NB4 (cell line): ENCODE measurements at places on chromosomes 4 and X.
A peak's percentile ranks its signal among the peaks of the same experiment; 100 is the strongest.

- DNase-seq, result no peak
Measured at GRCh38 chrX:39874202-39874816, 223.4 kb downstream of the BCOR start.

DNA sequence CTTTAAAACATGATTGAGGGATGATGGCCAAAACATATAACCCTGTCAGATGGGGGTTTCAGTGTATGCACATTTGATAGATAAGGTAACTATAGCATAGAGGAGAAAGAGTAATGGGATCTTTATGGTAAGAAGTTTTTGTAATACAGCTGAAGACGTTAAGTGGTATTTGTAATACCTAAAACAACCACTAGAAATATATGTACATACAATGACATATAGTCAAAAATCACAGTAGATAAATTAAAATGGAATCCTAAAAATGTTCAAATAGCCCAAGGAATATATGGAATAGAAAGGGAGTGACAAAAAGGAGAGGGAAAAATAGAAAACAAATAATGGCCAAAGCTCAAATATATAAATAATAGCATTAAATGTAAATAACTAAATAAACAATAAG, 371.3 kb upstream of the FSTL5 start:
- DNase-seq, result no peak

DNA sequence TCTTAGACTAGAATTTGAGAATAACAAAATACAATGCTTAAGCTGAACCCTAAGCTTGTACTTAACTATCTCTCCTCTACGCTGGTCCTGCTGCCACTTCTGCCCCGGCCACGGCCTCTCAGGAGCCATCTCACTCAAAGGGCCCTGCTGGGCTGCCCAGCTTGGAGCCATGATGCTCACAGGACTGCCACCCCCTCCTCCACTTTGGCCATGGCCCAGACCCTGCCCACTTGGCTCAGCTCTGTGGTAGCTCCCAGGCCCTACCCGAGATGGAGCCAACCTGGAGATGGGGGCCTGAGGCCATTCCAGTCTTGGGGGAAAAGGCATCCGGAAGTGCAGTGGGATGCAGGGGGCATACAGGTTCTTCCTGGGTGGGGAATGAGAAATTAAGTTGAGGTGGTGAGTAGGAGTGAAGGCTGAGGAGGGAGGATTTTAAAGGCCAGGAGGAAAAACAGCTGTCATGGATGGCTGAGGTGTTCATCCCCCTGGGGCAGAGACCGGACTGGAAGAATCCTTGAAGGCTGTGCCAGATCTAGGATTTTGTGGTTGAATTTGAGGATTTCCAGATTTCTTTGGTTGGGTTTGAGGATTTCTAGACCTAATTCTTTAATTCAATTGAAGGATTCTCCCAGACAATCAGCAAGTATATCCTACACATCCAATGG, 824 bp downstream of the SASH3 start:
- no peak for DNase-seq

DNA sequence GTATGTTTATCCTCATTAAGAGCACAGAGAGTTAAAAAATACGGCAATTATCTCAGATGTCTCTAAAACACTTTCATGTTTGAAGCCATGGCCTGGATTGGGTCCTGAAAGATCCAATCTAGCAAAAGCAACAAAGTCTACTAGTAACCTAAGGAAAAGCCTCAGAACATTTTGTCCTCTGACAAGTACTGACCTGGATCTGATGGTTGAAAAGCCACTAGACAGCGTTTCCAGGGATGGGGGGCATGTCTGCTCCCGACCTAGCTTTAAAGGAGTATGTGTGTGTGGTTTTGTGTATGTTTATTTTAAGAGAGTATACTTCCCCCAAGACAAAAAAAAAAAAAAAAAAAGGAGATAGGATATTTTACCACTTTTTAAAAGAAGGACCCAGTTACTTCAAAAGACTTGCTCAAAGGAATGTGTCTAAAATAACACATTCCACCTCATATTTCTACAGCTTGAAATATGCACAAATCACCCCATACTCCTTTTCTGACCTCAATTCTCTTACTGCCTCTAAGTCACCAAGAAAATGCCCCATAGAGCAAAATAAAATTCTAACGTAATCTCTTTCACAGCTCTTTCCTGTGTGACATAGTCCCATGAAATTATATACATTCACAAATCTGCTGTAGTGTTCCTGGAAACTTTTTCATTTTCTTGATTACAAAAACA, 189.0 kb upstream of the TTC29 start:
- no peak for DNase-seq

DNA sequence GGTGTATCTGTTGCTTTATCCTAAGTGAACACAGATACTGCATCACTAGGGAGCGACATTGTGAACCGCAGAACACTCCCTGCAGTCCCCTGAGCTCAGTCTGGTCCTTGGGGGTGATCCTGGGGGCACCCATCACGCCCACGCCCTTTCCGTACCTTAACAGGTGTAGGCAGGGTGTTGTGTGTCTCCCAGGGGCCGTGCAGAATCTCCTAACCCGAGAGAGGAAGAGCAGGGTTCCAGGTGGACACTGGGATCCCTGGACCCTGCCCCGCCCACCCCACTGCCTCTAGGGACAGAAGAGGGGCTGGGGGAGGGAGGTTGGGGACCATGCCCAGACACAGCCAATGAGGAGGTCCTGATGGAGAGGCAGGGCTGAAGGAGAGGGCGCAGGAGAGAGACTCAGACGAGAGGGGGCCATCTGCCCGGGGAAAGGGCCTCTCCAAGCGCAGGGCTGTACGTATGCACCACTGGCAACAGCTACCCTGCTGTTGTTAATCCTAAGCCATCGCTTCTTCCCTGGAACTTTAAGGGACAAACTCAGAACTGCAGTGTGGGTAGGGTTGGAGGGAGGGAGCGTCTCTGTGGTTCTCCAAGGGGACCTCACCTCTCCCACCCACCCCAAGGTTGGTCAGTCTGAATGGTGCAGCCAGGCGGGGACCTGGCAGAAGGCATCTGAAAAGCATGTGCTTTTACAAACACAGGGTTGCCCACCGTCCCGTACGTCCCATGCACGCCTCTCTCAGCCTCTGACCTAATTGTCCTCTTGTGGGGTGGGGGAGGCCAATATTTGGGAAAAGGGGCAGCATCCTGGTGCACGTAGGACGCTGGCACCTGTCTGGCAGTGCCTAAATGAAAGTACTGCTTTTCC, 2.5 kb downstream of the P2RY8 start:
- DNase-seq, result peak; percentile 85

GRCh38 chr4:90142081-90142480, 14.9 kb downstream of the CCSER1 start:
- DNase-seq, result no peak

DNA sequence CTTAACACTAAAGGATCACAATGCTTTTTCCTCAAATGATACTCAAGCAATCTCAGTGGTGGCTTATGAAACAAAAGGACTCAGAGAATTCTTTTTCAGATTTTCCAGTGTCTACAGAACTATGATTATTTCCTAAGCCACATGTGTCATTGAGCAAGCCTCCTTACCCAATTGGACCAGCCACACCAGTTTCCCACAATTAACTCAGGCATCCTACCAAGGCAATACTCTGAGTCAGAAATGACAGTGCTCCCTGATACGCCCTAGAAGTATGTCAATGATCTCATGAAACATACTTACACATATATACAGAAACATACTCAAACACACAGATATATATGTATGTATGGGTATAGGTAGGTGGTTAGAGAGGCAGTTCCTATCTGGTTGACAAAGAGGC, 4.8 kb downstream of the ADAMTS3 start:
- no peak for DNase-seq
